Stimulated activated CD8-positive, alpha-beta memory T cell treated with anti-CD3 and anti-CD28 coated beads, Interleukin-4, amount 100 ng/mL, for 1 hour (primary cell): ENCODE measurements at places on chromosomes 11 and 22.

DNA sequence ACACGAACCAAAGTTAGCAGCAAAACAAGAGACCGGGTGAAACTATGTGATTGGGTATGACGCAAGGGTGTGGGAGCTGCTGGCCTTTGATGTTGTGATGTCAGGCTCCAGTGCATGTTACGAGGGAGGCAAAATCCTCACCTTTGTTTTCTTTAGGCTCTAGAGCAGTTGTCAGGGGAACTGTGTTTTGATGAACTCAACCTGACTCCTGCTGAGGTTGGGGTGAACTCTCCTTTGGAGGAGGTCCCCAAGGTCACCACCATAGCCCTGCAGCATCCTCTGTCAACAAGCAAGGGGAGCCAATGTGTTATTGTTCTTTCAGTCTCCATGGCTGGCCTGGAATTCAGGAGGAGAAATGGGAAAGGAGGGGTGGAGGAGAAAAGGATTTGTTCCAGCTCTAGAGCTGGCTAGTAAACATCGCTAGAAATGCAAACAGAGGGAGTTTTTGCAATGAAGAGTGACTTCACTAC lies 33.8 kb downstream of the RASSF10 start:
- DNase-seq = no peak

DNA sequence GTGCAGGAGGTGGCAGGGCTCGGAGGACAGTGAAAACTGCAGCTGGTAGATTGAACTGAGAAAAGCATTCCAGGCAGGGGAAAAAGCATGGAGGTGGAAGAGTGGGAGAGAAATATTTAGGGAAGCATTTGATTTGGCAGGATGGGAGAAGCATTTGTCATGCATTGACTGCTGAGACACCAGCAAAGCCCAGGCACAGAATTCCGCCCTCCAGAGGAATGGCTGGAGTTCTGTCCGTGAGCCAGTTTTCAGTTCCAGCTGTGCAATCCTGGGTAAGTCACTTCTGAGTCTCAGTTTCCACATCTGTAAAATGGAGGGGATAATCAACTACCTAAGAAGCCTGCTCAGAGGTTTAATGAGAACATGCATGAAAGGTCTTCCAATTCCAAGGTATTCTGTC lies 4.3 kb upstream of the TSKU start:
- DNase-seq = no peak

DNA sequence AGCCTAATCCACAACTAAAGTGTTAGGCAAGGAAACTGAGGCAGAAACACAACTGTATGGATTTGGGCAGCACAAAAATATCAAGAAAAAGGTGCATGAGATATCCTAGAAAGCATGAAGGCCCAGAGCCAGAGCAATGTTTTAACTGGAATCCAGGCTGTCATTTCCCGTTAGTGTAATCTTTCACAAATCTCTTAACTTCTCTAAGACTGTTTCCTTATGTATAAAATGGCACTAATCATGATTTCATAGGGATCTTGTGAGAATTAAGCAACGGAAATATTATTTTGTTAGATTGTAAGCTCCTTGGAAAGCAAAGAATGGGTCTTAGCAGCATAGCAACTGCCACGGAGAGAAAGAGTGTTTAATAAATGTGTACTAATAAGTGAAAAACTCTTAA lies 14.7 kb upstream of the SYTL2 start:
- no peak for DNase-seq

GRCh38 chr11:107669191-107669740 lies 42.6 kb downstream of the SLN start:
- DNase-seq = no peak

DNA sequence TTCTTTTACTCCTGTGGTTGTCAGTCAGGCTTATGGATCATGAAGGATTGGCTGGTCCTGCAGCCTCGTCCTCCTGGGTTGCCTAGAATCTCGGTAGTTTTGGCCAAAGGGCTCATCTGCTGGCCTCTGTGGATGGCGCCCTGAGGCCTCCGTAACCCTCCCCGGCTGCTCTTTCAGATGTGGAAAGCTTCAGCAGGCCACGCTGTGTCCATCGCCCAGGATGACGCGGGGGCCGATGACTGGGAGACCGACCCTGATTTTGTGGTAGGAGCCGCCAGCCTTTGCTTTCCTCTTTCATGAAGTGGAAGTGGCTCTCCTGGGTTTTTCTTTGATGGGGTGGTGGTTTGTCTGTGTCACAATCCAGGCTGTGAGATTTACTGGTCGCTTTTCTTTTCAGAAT lies 8.8 kb downstream of the CTTN start:
- no peak for DNase-seq

DNA sequence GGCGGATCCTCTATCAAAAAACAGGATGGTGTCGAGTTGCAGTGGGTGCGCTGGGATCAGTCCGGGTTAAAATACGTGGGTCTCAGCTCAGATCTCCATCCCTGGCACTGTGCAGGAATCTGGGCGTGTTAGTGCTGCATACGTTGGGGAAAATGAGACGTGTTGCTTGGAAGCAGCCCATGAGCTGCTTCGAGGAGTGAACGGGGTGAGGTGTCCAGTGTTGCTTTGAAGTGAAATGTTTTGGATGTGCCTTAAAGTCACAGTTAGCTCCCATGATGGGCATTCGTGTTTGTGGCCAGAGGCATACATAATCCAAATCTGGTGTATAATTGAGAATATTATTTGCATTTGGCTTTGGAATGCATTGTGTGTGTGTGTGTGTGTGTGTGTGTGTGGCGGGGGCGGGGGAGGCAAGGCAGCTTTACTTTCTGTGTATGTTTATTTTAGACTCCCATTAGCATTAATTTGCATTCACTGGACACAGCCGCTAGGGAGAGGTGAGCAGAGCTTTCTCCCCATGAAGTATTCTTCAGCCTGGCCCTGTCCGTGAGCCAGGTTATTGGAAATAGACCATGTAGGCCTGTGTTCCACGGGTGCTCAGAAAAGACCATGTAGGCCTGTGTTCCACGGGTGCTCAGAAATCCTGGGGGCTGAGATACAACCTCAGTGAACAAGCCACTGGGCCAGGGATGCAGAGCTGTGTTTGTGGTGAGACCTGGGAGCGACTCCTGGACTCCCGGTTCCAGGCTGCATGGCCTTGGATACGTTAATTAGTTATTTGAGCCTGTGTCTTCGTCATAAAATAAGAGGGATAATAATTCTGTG lies 134.6 kb downstream of the ST3GAL4 start:
- no peak for DNase-seq

- no peak for DNase-seq
These were observed 9.4 kb downstream of the DRAP1 start for GRCh38 chr11:65928667-65929066.
